ENCODE measurements at places on chromosomes 5 and 9.

- DNase-seq, result no peak
Observed at GRCh38 chr9:79382458-79382857, 189.3 kb upstream of the TLE4 start.

DNA sequence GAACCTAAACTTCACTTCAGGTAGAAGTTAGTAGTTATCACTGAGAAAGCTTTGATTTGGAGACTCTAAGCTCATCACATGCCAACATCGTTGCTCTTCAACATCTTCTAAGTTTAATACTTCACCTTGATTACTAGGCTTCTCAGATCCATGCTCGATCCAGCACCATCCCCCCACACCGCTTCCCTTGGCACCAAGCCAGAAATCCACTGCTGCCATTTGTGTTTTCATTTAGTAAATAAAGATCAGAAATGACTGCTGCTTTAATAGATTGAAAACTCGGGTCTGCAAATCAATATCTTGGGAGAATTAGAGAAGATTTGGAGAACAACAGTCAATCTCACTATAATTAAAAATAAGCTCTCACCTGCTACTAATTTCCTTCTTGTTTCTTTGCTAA is 214.7 kb upstream of the NR4A3 start:
- DNase-seq, result peak; percentile 9

- DNase-seq, result no peak
Observed at GRCh38 chr9:87872079-87872624, 10.5 kb upstream of the SPATA31E1 start.

GRCh38 chr5:80172067-80172695 is 83.7 kb downstream of the SERINC5 start:
- no peak for DNase-seq

DNA sequence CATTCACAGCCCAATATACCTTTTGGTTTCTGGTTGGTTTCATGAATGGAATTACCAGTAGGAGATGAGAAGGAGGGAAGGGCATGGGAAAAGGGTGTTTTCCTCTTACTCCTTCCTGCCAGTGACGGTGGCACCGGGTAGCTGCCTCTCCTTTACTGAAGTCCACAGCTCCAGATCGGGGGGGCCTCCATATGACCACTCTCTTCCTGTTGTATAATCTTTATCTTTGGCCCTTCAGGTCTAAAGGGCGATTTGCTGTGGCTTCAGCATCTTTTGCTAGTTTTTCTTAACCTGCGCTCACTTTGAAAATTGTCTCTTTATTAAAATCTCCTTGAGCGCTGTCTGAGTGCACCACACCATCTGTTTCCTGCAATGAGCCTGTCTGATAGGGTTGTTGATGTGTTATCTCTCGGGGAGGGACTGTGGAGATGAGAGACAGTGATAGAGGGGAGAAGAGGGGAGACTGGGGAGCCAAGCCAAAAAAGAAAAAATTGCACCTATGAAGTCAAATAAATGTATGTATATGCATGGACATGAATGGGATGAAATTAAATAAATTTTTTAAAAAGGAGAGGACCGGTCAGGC is 449.3 kb upstream of the KLF4 start:
- no peak for DNase-seq

GRCh38 chr5:171427318-171428167 is 8.1 kb downstream of the FGF18 start:
- DNase-seq, result no peak

DNA sequence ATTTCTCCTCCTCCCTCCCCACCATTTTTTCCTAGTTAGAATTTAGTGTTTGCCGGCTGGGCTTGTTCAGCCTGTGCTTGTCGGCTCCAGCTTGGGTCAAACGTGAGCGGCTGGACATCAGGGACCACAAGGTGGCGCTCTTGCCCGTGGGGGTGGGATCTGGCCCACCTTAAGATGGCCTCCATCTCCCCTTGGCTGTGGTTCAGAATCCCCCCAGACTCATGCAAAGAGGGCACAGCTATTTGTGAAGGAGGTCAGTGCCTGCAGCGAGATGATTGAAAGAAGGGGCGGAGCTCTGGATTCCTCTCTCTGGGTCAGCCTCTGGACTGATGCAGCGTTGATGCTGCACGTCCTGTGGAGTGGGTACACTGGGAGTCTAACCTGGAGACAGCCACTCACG is 283.3 kb upstream of the TUT7 start:
- DNase-seq, result peak; percentile 1

GRCh38 chr5:72366324-72366976 is 46.3 kb downstream of the PTCD2 start:
- peak; percentile 68 for DNase-seq

DNA sequence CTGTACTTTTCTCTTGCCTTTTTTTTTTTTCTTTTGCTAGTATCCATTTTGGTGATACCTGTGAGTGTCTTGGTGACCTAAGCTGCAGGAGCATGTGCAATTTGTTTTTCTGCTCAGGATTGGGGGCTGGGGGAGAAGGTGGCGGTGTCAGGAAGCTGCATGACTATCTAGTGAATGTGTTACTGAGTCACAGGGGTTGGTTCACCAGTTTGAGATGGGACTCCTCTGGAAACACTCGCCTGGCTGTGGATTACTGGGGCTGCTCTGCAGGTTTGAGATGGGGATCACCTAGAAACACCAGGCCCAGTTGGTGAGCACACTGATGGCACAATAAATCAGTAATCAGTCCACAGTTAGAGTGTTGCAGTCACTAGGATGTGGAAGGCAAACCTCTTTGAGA is 447.9 kb downstream of the SPATA31D1 start:
- no peak for DNase-seq

GRCh38 chr9:107361816-107362215 is 78.7 kb downstream of the RAD23B start:
- DNase-seq, result no peak

DNA sequence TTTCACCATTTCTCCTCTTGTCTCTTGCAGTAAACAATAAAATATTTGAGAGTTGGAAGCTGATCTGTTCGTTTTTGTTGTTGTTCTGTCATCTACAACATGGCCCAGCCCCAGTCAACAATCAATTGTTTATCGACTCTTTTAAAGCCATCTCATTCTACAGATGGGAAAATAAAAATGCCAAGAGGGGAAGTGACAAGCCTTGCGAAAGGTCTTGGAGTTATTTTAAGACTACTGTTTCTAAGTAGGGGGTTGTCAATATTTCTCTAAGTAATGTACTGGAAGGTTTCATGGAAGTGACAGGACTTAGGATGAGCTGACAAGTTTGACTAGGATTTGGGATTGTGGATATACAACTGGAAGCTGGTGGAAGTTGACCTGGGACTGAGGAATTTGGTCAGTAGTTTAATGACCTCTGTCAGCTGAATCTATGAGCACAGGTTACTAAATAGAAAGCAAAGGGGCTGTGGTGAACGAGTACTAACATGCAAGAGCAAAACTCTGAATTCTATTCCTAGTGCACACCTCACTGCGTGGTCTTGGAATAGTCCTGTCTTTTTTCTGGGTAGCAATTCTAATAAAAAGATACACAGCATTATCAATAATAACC is 57.5 kb upstream of the ADRB2 start:
- DNase-seq, result no peak

DNA sequence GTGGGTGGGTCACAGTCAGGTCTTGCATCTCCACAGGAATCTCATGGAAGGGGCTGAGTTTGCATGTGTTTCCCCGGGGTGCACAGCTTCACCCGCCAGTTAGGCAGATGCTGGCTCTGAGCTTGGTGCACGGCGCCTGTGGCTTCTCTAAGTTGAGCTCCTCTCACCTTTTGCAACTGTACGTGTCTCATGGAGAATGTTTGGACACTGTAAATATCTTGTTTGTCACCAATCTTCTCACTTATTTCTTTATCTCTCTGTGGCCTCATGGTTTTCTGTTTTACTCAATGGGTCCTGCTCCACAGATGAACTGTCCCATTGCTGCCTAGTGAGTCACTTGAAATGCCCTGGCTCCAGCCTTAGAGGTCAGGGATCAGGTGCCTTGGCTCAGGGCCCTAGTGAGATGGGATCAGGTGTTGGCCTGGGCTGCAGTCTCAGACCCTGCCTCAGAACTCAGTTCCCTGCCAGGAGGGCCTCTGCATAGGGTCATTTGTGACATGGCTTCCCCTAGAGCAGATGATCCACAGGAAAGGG is 61.6 kb downstream of the WNK2 start:
- no peak for DNase-seq

GRCh38 chr5:133119233-133119711 is 67.5 kb downstream of the HSPA4 start:
- DNase-seq, result no peak

GRCh38 chr5:133244242-133244641 is 192.4 kb downstream of the HSPA4 start:
- DNase-seq, result no peak

DNA sequence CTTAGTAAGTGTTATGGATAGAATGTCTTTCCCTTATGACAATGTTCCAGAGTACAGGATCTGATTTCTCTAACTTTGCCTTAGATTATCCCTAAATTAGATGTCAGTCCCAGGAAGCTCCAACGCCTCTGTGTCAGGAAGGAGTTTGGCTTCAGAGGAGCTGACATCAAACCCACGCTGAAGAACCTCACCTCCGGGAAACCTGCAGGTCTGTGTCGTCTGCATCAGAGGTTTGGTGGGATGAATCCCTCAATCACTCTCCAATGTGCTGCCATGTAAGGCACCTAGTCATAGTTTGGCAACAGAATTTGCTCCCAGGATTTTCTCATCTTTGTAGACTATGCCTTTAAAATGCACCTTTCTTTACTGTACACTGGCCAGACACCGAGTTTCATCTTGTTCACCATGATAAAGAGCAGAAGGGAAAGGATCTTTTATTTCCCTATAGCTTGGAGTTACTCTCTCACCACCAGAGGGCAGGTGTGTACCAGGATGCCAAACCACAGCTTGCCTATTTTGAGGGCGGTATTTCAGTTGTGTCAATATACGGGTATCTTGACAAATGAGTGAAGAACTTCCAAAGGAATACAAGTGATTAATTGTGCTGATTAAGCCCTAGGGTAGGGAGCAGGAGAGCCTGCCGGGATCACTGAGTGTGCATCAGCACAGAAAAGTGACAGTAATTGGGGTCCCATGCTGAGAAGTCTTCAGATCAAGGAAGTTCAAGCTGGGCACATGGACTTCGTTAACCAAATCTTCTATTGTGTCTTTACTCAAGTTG is 23.4 kb downstream of the MINAR2 start:
- DNase-seq, result peak; percentile 61

- no peak for DNase-seq
Observed at GRCh38 chr9:107474124-107474523, 15.4 kb downstream of the KLF4 start.

DNA sequence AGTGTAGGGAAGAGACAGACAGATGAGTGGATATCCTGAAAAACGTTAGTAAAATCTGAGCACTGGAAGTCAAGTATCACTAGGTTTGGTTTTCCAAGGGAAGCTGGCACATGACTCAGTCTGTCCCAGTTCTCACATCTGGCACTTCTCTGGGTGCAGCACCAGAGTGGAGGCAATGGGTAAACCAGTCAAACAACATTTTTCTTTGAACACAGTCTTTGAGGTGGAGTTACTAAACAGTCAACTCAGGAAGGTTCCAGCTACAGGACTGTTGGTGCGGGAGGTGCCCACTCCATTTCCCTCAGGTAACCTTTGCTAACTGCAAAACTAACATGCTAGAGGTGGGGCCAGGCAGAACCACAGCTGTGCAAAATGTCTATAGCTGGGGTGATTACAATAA is 301.4 kb upstream of the RFX3 start:
- no peak for DNase-seq

DNA sequence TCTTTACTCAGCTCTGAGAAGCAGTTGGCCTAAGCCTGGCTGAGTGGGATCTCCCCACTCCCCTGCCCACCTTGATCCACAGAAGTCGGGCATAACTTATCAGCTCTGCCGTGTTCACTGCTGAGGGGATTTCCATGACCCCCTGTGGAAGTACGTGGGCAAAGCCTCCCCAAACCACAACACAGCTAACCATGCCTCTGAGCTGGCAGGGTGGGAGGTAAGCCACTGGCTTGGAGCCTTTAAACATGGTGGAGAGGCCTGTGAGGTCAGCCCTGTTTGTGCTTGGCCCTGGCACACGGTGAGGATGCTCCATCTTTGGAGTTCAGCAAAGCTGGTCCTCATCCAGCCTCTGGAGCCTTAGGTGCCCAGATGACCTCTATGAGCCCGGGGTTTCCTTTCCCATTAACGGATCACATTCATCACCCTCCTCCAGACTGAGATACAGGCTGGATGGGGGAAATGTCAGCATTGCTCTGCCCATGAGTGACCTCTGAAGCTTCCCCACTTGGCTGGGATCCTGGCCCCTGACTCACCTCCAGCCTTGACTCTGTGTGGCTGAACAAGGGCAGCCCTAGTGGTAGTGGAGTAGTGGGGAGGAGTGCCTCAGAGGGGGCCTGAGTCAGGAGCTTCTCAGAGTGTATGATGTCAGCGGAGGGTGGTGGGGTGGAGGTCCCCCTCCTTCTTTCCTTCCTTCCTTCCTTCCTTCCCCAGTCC is 6.2 kb downstream of the PDLIM4 start:
- DNase-seq, result no peak

GRCh38 chr9:116055536-116055935 is 98.1 kb upstream of the PAPPA start:
- DNase-seq, result no peak

DNA sequence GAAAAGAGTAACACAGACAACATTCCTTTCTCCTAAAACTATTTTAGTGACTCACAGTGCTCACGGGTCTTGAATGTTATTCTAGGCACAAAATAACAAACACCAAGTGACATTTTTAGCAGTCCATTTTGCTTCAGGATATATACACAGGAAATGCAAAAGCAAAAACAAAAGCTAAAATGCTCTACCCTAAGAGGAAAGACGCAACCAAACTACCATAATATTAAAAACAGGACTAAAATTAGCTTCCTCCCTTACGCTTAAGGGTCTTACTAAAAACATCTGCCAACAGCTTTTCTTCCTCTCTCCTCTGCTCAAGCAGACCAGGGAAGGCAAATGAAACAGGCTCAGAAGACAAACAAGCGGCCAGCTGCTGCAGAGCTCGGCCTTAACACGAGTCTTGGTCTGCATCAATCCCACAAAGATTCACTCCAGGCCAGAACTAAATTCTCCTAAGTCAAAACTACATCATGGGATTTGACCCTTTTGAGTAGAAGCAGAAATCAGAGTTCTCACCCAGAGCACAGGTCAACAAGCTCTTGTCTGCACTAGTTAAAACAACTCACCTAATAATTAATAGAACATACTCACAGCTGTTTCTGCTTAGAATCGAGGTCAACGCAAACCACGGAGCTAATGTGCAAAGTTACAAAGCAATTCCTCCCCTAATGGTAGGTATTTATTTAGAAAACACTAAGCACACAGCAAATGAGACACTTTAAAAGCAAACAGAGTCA is 62.3 kb downstream of the RAPGEF1 start:
- DNase-seq, result peak; percentile 56

GRCh38 chr5:75465480-75465879 is 45.9 kb downstream of the CERT1 start:
- no peak for DNase-seq

DNA sequence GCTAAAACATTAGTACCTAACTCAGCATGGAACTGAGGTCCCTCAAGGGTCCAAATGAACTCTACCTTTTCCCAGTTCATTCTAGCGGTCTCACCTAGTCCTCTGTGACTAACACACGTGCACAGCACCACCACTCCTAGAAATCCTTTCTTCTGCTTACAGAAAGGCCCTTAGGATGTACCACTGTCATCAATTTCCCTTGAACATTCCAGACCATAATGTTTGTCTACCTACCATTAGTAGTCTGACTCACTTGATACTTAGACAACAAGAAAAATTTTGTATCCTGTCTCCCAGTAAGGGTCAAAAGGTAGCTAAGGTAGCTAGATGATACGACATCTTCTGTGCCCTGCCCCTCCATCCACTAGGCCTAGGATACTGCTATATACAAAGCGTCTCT is 166.6 kb downstream of the TSSK1B start:
- no peak for DNase-seq

Measured in SHP77 (cell line).